Omental fat pad (tissue), 4 donors: ENCODE measurements at places on chromosomes 5 and 9.

GRCh38 chr9:120513825-120514396 is 66.1 kb downstream of the CDK5RAP2 start:
- DNase-seq, result no peak

- no peak for DNase-seq
Observed at GRCh38 chr5:55445791-55446190, 89.0 kb downstream of the PLPP1 start.

DNA sequence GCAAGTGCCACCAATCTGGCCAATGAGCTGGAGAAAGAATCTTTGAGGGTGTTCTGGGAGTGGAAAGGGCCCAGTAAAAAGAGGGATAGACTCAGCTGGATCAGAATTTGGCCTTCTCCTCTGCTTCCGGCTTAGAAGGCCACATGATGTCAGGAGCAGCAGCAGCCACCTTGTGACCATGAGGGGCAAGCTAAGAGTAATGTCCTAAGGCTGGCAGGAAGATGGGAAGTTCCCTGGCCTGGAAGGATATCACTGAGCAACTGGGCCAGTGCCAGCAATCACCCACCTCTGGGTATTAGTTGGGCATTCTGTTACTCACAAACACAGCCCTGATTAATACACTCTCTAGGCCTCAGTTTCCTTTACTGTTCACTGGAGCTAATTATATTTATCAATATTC is 44.2 kb downstream of the TSPAN17 start:
- DNase-seq, result no peak

DNA sequence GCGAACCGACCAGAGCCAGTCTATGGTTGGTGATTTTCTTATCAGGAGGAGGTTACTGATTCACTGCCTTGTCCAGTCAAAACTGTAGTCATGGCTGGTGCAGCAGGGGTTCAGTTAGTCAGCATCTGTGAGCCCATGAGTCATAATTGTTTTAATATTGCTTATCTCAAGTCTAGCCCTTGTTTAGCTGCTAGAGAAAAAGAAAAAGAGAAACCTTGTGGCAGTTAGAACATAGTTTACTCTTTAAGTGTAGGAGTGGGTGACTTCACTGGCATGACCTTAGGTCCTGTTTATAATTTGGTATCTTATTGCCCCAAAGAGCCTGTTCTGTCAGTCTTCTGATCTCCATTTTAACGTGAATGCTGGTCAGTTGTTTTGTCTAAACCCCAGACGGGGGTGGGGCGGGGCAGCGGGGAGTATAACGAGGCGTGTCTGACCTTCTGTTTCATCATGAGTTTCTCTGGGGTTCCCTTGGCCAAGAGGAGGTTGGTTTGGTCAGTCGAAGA is 76.9 kb upstream of the NFIL3 start:
- no peak for DNase-seq

GRCh38 chr9:21153336-21154017 is 11.8 kb upstream of the IFNW1 start:
- DNase-seq, result no peak

DNA sequence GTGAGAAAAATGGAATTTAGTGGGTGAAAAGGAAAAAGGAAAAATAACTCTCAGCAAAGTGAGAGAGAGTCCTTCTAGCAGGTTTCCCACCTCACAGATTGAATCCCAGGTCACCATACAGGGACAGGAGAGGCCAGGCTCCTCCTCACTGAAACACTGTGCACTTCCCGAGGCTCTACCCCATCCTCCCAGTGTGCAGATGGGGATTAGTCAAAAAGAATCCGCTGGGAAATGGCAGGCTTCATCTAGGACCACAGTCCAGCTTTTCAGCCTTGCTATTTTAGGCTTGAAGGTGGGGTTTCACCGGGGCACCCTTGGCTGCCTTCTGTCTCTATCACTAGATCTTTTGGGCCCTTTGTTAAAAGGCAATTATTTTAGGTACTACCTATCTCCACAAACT is 47.8 kb downstream of the YIPF5 start:
- no peak for DNase-seq

DNA sequence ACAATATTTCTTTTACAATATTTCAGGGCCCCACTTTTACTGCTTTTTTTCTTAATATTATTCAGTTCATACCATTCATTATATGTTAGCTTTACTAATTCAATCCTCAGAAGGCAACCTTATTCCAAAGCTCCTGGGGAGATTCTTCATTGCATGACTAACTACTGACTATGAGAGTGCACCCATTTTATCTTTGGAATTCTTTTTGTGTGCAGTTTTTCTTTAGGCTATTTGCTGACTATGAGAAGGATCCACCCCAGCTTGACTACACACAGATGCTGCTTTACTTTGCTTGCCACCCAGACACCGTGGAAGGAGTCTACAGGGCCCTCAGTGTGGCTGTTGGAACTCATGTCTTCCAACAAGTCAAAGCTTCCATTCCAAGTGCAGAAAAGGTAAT is 56.9 kb upstream of the IL7R start:
- DNase-seq, result no peak
